ENCODE measurements at places on chromosomes 1 and 21.

- DNase-seq: no peak
These were observed 53.4 kb upstream of the IFFO2 start for GRCh38 chr1:19009882-19010321.

- no peak for DNase-seq
These were observed 797.6 kb downstream of the ADGRL2 start for GRCh38 chr1:82598337-82598736.

DNA sequence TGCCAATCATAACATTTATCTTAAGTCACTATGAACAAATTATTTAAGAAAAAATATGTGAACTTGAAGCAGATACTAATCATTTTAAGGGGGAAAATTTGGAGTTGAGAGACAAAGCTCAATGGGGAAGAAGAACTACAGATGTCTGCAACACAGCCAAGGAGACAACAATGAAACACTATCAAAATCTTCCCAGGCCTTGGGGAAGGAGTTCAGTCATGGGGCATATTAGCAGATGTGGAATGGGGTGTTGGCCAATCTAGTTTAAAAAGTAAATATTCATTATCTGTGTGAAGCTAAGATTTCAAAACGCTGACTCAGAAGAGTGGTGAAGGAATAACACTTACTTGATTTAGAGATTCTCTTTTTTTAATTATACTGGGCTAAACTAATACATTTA is 671.6 kb upstream of the ZP4 start:
- DNase-seq: no peak

- DNase-seq: no peak
These were observed 207.4 kb downstream of the FGGY start for GRCh38 chr1:59504276-59504675.

Measured in thymus (tissue), 14 donors.